Activated effector memory CD4-positive, alpha-beta T cell treated with Interleukin-2 at 50 U/mL for 16 hours (primary cell): ENCODE measurements at places on chromosomes 2 and 18.

DNA sequence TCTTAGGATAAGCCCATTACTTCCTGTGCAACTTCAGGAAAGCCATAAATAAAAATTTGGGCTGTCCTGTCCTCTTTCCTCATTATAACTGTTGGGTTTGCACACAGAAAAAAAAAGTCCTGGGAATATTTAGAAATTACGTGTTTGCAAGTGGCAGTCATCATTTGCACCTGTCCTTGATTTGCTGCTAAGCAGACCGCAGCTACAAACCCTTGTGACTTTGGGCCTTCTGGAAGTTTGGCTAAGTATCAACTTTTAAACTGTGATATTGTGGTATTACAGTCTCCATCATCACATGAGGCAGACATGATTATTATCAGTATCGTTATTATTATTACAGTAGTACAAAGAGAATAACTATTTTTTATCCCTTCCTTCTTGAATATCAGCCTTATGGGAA is 260.7 kb upstream of the SESTD1 start:
- no peak for DNase-seq

GRCh38 chr2:159712929-159713420 is 669 bp downstream of the MARCHF7 start:
- DNase-seq: no peak

GRCh38 chr18:35389095-35389618 is 12.0 kb upstream of the ZNF396 start:
- DNase-seq: no peak

GRCh38 chr2:102950371-102950946 is 188.6 kb downstream of the TMEM182 start:
- no peak for DNase-seq

DNA sequence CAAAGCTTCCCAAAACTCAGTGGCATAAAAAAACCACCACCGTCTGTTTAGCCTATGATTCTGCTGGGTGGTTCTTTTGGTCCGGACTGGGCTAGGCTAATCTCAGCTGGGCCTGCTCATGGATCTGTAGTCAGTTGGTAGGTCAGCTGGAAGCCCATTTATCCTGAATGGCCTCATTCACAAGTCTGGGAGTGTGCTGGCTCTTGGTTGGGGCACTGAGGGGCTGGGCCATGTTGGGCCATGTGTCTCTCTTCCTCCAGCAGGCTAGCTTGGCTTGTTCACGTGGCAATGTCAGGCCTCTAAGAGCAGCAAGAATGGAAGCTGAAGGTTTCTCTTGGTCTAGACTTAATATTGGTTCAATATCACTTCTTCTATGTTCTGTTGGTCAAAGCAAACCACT is 95.7 kb upstream of the HS6ST1 start:
- DNase-seq: no peak

GRCh38 chr2:37350034-37350433 is 5.6 kb downstream of the QPCT start:
- DNase-seq: no peak

GRCh38 chr18:35457140-35457704 is 40.5 kb downstream of the INO80C start:
- no peak for DNase-seq

DNA sequence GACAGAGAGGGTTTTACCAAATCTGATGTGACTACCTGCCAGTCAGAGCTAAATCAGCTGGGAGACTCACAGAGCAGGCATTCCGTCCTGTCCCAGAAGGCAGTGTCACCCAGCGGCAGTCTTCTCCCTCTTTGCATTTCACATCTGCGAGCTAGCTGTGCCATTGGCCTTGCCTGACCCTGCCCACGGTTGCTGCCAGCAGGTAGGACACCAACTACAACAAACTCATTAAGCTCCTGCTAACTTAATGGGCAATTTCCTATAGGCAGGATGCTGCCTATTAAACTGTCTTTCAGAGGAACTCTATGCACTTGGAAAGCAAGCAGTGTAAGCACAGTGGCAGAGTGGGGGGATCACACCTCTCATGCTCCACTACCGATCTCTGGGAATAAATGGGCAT is 116.4 kb upstream of the CAPN13 start:
- no peak for DNase-seq

DNA sequence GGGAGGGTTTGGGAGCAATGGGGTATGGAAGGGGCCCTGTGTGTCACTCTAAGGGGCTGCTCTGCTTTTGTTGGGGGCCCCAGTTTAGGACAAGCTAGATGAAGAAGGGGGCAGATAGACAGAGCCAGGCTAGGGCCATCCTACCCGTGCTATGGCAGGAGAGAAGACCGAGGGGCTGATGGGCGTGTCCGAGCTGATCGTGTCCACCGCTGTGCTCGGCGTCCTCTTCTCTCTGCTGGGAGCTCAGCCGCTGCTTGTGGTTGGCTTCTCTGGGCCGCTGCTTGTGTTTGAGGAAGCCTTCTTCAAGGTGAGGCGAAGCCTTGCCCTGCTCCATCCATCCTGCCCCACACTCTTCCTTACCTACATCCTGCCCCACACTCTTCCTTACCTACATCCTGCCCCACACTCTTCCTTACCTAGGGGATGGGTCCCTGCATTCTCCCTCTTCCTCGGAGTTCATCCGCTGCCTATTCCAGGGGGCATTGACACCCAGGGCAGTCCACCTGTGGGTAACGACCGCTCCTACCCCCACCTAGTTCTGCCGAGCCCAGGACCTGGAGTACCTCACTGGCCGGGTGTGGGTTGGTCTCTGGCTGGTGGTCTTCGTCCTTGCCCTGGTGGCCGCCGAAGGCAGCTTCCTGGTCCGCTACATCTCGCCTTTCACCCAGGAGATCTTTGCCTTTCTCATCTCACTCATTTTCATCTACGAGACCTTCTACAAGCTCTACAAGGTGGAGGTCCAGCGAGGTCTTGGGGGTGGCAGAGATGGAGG is 8.9 kb downstream of the SLC4A3 start:
- DNase-seq: no peak

- DNase-seq: no peak
Observed at GRCh38 chr2:25567406-25567805, 106.0 kb downstream of the DTNB start.

DNA sequence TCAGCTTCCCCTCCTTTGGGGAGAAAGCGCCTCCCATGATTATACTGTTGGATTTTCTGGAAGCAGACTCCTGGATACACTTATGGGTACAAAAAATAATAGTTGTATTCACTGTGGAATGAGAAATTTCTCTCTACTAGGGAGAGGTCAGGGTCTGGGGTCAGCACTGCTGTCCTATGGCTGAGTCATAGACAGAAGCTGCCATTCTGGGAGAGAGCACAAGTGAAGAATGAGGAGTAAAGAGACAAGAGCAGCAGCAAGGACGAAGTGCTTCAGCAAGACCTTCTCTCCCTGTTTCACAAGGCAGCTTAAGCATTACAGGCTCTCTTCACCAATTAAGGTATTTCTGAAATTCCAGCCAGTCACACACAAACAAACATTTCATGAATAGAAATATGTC is 10.1 kb upstream of the UNC80 start:
- no peak for DNase-seq

DNA sequence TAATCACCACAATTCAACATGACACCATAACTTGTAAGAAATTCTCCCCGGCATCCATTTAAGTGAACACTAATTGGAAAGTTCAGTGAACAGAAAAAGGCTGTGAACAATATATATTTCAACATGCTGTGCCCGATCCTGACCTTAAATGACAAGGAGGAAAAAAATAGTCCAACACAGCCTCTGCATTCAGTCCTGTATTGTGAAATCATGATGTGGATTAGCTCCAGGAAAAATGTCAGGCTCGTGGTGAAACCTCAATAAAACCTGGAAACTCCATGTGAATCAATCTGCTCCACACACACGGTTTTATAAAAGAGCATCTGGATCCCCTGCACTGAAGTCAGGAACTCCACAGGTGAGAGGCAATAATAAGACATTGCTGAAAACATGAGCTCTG is 145.4 kb upstream of the SPOPL start:
- DNase-seq: no peak

DNA sequence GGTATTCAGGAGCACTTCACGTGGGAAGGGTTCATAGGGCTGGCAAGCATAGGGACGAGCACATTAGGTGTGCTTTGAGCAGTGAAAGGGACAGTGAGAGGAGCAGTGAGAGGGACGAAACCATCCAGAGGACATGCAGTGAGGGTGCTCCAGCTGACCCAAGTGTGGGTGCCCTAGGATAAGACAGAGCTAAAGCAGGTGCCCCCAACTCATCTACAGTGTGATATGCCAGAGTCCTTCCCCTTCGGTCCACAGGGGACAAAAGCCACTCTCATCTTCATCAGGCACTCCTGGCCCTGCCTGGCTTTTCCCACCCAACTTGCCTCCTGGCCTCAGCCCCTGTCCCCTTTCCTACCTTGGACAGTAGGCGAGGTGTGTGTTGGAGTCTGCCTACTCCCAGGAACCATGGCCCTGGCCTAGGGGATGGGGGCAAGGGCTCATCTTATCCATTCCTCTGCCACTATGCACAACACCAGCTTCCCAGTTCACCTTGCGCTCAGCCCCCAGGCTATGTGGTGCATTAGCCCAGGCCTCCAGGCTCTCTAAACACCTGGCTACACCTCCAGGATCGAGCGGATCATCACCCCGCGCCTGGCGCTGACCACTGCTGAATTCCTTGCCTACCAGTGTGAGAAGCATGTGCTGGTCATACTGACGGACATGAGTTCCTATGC is 16.1 kb upstream of the ANKRD53 start:
- no peak for DNase-seq

DNA sequence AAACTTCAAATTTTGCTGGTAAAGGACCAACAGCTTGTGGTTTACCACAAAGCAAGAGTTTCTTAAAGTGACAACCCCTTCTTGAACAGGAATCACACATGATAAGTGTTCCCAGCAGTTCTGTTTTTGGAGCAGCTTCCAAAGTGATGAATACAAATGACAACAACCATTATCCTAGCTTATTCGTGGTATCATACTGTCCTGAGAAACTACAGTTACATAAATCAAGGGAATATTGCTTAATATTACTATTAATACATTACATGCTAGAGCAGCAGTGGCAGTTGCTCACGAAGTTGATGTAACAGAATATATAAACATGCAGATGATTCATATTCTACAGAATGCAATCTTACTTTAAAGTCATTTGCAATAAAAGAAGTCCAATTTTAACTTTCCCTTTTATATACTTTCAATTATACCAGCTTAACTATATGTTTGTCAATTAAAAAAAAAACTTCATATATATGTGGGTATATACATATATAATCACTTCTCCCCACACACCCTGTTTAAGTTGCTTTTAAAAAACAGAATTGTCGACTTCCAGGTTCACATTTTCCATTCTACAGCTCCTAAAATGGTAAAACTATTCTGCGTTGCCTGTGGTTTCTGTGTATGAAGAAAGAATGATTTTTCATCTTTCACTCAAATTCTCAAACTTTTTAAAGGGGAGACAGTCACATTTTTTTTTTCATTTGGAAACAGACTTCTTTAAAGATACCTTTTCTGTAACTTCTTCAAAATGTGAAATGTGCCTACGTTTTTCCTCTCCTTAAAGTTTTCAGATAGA is 713.6 kb downstream of the TDRD15 start:
- no peak for DNase-seq

DNA sequence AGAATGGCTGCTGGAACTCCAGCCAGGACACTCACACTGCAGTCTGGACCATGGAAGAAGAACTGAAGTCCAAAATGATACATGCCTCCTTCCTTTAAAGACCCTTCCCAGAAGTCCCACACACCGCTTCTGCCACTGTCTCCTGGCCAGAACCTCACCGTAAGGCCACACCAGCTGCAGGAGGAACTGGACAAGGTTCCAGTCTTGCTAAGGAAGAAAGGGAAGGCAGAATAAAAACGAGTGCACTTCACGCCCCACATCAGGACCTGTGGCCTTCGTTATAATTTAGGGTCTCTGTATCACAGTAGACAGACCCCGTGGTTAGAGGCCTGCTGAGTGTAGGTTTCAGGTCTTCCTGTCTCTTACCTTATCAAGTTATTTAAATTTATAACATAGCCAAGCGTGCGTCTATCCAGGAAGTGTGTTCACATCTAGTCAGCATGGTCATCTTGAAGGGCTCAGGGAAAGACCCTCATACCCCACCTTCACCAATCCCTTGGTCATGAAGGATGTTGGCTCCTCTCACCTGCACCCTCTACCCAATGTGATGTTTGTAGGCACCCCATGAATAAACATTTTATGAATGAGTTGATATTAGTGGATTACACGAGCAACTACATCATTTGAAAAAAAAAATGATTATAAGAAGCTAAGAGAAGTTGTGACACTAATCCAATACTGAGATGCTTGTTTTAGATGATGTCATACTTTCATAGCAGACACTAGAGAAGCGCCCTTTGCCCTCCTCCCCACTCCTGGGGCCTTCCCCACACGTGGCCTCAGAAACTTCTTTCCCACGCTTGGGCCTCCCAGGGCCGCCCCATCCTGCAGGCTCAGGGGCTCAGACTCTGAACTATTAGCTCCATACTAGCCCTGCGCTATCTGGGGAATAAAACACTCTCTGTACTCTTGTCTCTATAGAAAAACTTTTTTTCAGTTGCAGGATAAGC is 157.6 kb downstream of the FAM210A start:
- DNase-seq: no peak

GRCh38 chr2:61218076-61218816 is 56.3 kb downstream of the C2orf74 start:
- no peak for DNase-seq

DNA sequence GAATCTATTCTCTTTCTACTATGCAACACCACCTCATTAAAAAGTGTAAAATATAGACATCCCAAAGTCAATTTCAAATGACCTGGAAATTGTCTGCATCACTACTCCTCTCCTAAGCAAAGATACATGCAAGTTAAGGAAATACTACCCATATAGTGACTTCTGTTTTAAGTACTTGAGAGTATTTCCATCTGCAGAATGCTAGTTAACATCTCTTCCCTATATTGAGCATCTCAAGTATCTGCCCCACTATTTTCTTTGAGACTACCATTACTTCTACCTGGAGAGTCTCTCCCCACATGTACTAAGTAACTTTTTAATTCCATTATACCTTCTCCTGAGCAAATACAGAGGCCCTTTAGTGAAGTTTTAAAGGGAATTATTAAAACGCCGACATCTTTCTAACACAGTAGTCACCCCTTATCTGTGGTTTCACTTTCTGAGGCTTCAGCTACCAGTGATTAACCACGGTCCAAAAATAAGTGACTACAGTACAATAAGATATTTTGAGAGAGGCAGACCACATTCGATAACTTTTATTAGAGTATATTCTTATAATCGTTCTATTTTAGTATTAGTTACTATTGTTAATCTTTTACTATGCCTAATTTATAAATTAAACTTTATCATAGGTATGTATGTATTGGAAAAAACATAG is 21.8 kb downstream of the CWC22 start:
- DNase-seq: no peak

GRCh38 chr2:46899053-46899452 is 16.6 kb downstream of the MCFD2 start:
- DNase-seq: no peak

- DNase-seq: no peak
Observed at GRCh38 chr2:12363569-12363968, 353.2 kb upstream of the TRIB2 start.

- DNase-seq: no peak
Observed at GRCh38 chr2:25078170-25079049, 36.5 kb downstream of the EFR3B start.

GRCh38 chr2:219133976-219134375 is 26.6 kb downstream of the NHEJ1 start:
- DNase-seq: no peak

- DNase-seq: no peak
Observed at GRCh38 chr2:196980001-196980400, 53.5 kb upstream of the PGAP1 start.
